HFFc6 (cell line): ENCODE measurements at places on chromosomes 16 and 17. TPM values are rescaled to one million over a fixed set of nuclear protein-coding genes. Genes with fewer than 3 reads are reported as not detected.
A peak's percentile ranks its signal among the peaks of the same experiment; 100 is the strongest.

GRCh38 chr16:47142486-47142820 lies 1.3 kb downstream of the NETO2 start:
- H3K4me3 ChIP-seq = peak overlapping the region; percentile 90
- no peaks in the 10 kb centered on the region; the same call in 1 of the 2 replicates for H3K36me3 ChIP-seq
- H3K4me1 ChIP-seq = peaks cover 39% of the 10 kb centered on the region
- peak overlapping the region; percentile 3; the same call in 1 of the 2 replicates for H3K27ac ChIP-seq
- peaks cover 3% of the 10 kb centered on the region; the same call in 1 of the 2 replicates for H3K27me3 ChIP-seq

- DNase-seq = no peak
- H3K27ac ChIP-seq = no peak overlapping the region
Observed at GRCh38 chr17:27536781-27537180, 80.5 kb downstream of the KSR1 start.

DNA sequence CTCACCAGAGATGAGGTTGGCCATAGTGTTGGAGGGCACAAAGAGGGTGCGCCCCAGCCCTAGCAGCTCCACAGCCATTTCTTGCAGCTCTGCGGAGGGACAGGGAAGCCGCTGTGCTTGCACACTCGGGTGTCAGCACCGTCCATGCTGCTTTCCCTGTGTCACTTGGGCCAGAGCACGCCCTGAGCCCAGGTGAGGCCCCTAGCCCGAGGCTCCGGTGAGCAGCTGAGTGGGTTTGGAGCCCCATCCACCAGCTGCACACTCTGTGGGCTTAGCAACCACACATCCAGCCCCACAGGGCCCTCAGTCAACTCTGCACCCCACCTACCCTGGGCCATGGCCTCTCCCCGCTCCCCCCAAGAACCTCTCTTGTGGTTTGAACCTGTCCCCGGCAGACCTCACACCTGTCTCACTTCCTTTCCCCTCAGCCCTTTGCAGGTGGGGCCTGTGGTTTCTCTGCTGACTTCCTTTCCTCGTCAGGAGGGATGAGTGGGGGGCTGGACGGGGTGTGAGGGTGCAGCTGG lies 20.7 kb downstream of the TMEM235 start:
- no peak overlapping the region for H3K4me3 ChIP-seq
- no peaks in the 10 kb centered on the region for H3K36me3 ChIP-seq
- H3K27me3 ChIP-seq = peaks cover 11% of the 10 kb centered on the region
- no peak for DNase-seq
- H3K27ac ChIP-seq = no peak overlapping the region

MAP2K6 gene
- total RNA-seq = 0.06 and 0.34 TPM in 2 replicates

- peaks cover 16% of the 10 kb centered on the region for H3K4me1 ChIP-seq
- H3K27me3 ChIP-seq = peaks cover 14% of the 10 kb centered on the region
- H3K4me3 ChIP-seq = no peak overlapping the region
- no peak for DNase-seq
- H3K36me3 ChIP-seq = no peaks in the 10 kb centered on the region
Observed at GRCh38 chr16:74759564-74759963, 15.1 kb downstream of the FA2H start.

- no peak overlapping the region for H3K27ac ChIP-seq
- no peak for DNase-seq
- peaks cover 49% of the 10 kb centered on the region for H3K36me3 ChIP-seq
- no peaks in the 10 kb centered on the region for H3K4me1 ChIP-seq
Observed at GRCh38 chr17:80316927-80317705, 56.5 kb downstream of the RNF213 start.

DNA sequence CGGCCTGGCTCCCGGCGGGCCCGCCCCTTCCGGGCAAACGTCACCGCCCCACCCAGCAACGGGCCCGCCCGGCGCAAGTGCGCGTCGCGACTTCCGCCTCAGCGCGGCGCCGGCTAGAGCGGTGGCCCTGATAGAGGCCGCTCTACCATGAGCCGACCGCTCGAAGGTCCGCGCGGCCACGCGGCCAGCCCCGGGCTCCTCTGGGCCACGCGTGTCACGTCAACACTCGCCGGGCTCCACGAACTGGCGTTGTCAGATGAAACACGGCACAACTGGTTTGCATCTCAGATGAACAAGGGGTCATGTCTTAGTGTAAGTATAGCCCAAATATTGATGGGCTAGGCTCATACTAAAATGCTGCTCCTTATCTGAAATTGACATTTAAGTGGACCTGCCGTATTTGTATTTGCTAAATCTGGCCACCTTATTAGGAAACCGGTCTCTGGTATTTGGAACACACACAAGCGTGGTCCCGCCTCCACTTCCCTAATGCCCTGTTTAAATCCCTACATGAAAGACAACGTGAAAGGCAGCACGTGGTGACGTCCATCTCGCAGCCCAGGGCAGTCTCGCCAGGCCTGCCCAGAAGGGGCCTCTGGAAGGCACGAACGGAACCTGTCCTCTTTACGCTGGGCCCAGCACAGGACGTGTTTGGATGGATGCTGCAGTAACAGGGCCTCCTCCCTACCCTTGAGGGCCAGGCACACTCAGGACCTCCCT lies at the start of gene ZNF598:
ZNF598 (minus strand) TSS at position 31 of the 720 bp plus-strand sequence.
- peaks cover 26% of the 10 kb centered on the region for H3K4me1 ChIP-seq
- DNase-seq = peak; percentile 74
- H3K4me3 ChIP-seq = peak within 1 kb of the TSS; percentile 95
- peak within 1 kb of the TSS; percentile 98 for H3K27ac ChIP-seq
- H3K36me3 ChIP-seq = peaks cover 5% of the 10 kb centered on the region; the same call in 1 of the 2 replicates

- no peak overlapping the region for H3K4me3 ChIP-seq
- H3K4me1 ChIP-seq = no peaks in the 10 kb centered on the region
- peaks cover 6% of the 10 kb centered on the region for H3K36me3 ChIP-seq
- DNase-seq = no peak
Observed at GRCh38 chr16:88073201-88073721, 122.0 kb downstream of the BANP start.

GRCh38 chr16:35207059-35207999 lies 1747.9 kb downstream of the TP53TG3F start:
- H3K27ac ChIP-seq = no peak overlapping the region
- no peaks in the 10 kb centered on the region; the same call in 1 of the 2 replicates for H3K27me3 ChIP-seq
- H3K4me1 ChIP-seq = no peaks in the 10 kb centered on the region
- DNase-seq = no peak
- H3K4me3 ChIP-seq = no peak overlapping the region
- H3K36me3 ChIP-seq = no peaks in the 10 kb centered on the region

STAC2 gene
- total RNA-seq = not detected in 3 replicates

OSGIN1 gene
- total RNA-seq = 4.6 and 8.0 TPM in 2 replicates

GRCh38 chr17:46192439-46193150 lies 634 bp downstream of the KANSL1 start:
- H3K36me3 ChIP-seq = peaks cover 12% of the 10 kb centered on the region
- peak overlapping the region; percentile 93 for H3K27ac ChIP-seq
- H3K4me3 ChIP-seq = peak overlapping the region; percentile 92
- H3K4me1 ChIP-seq = peaks cover 32% of the 10 kb centered on the region
- no peaks in the 10 kb centered on the region for H3K27me3 ChIP-seq

GRCh38 chr17:79946352-79947231 lies 89.1 kb downstream of the TBC1D16 start:
- no peak for DNase-seq
- no peaks in the 10 kb centered on the region; the same call in 1 of the 2 replicates for H3K27me3 ChIP-seq
- peaks cover 14% of the 10 kb centered on the region for H3K36me3 ChIP-seq
- H3K27ac ChIP-seq = no peak overlapping the region
- no peaks in the 10 kb centered on the region for H3K4me1 ChIP-seq

RNF222 gene
- total RNA-seq = not detected in 3 replicates

KRT39 gene
- total RNA-seq = not detected in 2 replicates

- DNase-seq = peak; percentile 45
- no peaks in the 10 kb centered on the region for H3K27me3 ChIP-seq
- peak overlapping the region; percentile 62 for H3K27ac ChIP-seq
Observed at GRCh38 chr17:68775318-68775717, 174.2 kb upstream of the FAM20A start.
